ENCODE measurements at places on chromosomes 4 and X.

DNA sequence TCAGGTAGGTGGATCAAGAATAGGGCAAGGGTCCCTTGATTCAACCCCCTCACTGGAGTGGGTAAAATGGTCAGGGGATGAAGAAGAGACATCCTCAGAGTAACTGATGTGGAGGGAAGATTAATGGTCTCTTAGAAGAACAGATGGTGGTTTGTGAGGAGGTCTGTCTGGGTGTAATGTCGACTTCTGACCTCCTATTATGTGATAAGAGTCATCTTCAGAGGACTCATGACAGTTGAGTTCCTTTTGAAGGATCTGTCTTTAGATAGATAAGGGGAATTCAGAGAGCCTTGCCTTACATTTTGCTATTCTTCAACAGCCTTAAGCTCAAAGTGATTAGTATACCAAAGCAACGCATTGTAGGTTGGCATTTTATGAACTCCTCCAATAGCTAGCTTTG is 27.1 kb upstream of the MAGEA8 start:
- DNase-seq: no peak

DNA sequence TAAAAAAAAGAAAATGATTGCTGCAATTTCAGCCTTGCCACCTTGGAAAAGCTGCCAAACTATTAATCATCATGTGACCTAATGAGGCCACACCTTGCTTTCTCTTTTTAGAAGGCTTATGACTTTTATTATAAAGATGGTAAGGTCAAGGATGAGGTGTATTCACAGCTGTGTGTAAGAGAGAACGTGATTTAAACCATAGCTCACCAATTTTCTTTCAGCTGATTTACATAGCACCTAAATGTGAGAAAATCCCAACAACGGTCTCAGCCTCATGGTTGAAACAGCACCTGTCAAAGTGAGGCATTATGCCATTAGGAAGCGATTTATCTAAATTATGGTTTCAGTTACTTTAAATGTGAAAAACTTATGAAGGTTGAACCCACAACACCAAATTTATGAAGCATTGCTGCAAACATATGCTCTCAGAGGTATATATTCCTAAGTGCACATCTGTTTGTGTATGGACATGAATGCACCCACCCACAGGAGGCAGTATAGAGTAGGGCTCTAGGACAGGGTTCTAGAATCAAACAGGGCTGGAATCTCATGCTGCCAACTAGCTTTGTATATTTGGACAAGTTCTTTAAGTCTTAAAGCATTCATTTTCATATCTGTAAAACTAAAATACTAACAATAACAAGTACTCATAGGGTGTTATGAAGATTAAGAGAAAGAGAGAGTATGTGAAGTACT is 40.7 kb downstream of the ANXA3 start:
- no peak for DNase-seq

DNA sequence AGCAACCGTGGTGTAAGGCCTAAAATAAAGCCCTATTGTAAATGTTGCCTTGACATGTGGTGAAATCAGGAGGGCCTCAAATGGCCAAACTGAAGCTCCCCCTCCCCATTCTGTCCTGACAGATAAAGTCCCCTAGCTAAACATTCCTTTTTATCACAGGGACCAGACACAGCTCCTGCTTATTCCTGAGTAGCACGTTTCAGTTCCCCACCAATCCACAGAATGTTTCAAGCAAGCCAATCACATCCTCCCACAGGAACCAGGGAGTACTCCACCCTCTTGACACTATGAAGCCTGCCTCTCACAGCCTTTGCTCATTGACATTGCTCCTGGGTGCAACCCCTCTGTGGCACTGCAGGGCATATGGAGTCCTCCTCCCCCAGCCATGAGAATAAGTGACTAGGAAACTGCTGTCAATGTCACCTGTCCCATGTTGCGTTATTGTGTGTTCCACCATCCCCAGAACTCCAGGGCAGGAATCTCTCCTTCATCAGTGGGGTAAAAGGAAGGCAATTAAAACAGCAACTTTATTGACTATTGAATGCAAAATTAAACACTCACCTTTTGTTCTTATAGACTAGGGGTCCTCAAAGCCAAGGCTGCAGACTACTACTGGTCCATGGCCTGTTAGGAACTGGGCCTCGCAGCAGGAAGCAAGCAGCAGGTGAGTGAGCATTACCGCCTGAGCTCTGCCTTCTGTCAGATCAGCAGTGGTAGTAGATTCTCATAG is 128.1 kb downstream of the COL25A1 start:
- no peak for DNase-seq

- no peak for DNase-seq
These were observed 3.7 kb downstream of the MTMR1 start for GRCh38 chrX:150696866-150697265.

GRCh38 chr4:106022454-106022853 is 127.2 kb downstream of the NPNT start:
- no peak for DNase-seq

GRCh38 chrX:1321674-1322073 is 14.9 kb upstream of the IL3RA start:
- DNase-seq: no peak

DNA sequence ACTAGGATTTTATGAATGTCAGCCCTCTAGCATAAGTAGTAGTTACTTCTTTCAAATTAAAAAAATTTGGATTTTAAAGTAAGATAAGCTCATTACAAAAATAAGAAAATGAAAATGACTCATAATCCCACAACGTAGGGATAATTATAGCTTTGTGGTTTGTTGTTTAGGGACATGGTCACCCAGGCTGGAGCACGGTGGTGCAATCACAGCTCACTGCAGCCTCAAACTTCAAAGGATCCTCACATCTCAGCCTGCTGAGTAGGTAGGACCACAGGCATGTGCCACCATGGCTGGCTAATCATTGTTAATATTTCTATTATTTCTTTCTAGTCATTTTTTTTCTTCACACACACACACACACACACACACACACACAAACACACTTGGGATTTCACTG is 57.6 kb downstream of the PLAC1 start:
- no peak for DNase-seq

DNA sequence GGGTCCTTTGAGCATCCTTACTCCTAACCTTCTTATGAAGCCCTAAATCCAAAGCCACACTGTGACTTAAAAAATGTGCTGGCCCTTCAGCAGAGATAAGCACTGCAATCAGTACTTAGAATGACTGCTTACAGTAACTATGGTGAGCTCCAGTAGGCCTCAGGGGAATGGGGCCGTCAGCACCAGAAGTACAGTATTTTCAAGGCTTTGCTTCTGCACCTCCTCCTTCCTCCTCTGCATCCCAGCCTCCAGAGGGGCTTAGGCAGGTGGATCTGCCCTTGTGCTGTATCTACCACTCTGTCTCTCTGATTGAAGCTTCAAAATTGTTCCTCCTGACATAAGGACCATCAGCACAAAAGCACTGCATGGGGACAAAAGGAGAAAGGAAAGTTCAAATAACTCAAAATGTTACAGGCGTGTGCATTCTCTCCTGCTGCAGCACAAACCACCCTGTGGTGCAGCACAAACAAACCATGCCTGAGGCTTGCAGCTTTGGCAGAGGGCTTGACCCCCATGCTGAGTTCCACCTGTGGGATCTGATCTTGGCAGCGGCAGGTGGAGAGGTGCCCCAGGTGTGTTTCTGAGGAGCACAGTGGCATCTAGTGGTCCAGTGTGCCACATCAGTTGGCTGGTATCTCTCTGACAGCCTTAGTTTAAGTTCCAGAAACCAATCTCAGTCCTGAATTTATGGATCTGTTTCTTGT is 164.7 kb downstream of the SOWAHB start:
- DNase-seq: no peak

DNA sequence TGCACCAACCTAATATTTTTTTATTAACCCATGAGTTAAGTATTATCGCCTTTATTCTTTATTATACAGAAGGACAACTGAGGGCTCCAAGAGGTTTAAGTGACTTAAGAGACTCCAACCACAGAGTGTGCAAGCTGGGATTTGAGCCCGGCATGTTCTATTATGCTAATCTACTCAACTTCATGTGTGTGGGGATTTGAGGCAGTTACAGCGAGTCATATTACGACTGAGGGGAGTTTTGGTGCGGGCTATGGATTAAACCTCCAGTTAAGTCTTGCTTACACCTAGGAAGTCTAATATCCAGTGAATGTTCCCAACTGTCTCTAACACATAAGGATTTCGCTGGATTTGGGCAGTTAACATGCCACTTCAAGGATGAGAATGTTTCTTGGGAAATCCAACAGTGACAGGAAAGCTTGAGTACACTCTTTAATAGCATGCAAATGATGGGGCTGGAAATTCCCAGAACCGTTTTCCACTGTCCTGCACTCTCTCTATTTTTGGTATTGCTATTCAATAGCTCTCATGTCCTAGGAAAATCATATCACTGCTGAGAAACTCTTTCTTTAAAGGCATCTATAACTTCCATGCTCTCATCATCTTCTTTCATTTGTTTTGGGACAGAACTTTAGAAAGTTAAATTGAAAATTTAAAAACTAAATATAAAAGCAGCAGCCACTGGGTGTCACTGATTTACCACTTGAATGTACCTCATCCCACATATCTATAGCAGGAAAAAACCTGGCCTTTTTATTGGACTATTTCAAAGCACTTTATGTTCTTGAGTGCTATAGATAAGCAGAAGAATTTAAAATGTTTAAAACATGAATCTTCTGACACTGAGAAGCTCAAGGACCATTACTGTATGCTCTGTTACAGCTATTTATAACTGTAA is 165.1 kb upstream of the TTC29 start:
- DNase-seq: no peak

- DNase-seq: no peak
These were observed 437.1 kb downstream of the MAGEB5 start for GRCh38 chrX:26653050-26653449.

DNA sequence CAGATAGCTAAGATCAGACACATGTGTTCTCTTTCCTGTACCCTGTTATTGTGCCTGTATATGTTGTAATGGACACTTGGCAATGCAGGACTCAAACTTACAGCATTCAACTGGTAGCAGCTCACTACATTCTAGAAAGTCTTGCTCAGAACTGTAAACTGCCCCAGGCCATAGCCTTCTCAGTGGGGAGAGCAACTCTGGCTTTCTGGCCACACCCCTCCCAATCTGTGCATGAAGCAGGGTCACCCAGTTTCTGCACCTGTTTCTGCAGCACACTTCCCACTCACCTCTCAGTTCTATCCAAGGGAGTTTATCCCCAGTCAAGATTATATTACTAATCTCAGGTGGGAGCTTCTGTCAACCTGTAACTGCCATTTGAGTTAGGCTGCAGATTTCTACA is 38.9 kb upstream of the TBX22 start:
- DNase-seq: no peak

- DNase-seq: no peak
These were observed 60.7 kb downstream of the TMEM150C start for GRCh38 chr4:82501154-82501442.

DNA sequence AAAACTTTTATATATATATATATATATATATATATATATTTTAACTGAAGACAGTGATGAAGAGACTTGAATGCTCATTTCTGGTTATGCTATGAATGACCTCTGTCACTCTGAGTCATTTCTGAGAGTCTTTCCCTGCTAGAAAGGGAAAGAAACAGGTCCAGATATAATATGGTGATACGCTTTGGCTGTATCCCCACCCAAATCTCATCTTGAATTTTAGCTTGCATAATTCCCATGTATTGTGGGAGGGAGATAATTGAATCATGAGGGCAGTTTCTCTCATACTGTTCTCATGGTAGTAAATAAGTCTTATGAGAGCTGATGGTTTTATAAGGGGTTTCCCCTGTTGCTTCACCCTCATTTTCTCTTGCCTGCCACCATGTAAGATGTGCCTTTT is 254.1 kb upstream of the IGFBP7 start:
- no peak for DNase-seq

DNA sequence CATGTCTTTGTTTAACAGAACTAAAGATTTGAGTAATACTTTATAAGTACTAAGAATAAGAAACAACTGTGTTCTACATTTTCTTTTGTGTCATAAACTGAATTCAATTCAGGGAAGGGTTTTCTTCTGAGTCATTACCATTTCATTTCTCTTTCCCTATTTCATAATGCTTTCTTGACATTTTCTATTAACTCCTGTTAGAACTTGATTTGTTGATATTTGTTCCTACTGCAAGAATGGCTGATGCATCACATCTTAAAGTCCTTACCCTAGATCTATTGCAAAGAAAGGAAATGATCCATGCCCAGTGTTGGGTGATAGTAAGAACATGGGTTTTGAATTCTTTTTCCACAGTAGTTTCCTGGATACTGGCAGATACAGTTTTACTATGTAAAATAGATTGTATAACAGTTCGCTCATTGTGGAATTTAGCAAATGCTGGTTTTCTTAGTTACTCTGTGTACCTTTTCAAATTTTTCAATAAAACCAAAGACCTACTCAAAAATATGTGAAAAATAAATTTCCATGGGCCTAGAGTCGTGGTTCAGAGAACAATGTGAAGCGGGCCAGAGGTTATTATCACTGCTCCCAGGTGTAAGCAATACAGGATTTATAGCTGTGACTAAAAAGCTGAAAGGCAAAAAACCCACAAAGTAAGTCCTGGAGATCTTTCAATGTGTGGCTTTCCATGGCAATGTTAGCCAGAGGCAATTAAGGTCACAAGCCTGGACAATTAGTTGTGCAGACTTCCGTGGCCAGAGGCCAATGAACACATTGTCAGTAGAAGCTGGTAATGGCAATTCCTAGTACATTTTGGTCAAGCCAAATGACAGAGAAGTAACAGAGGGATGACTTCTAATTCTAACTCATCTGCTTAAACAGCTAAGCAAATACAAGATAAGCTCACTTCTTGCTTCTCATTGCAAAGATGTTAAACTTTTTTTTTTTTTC is 127.3 kb upstream of the FAT4 start:
- DNase-seq: no peak

DNA sequence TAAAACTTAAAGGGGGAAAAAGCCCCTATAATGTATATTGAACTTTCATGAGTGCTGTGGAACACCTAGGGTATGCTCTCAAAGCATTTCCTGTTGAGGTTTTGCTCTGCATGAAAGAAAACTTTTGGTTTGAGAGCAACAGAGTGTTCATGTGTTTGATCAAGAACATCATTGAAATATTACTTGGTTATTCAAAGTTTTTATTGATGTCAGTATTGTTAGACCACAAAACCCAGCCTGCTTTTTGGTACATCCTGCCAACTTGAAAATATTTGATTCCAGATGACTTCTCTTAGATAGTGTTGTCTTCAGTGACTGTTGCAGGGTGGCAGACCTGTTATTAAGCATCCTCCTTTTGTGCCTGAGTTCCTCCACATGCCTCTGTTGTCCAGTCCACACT is 68.0 kb downstream of the N4BP2 start:
- no peak for DNase-seq

GRCh38 chr4:15303052-15303641 is 124.7 kb upstream of the C1QTNF7 start:
- DNase-seq: no peak
